ENCODE measurements at places on chromosomes 6 and 20.

DNA sequence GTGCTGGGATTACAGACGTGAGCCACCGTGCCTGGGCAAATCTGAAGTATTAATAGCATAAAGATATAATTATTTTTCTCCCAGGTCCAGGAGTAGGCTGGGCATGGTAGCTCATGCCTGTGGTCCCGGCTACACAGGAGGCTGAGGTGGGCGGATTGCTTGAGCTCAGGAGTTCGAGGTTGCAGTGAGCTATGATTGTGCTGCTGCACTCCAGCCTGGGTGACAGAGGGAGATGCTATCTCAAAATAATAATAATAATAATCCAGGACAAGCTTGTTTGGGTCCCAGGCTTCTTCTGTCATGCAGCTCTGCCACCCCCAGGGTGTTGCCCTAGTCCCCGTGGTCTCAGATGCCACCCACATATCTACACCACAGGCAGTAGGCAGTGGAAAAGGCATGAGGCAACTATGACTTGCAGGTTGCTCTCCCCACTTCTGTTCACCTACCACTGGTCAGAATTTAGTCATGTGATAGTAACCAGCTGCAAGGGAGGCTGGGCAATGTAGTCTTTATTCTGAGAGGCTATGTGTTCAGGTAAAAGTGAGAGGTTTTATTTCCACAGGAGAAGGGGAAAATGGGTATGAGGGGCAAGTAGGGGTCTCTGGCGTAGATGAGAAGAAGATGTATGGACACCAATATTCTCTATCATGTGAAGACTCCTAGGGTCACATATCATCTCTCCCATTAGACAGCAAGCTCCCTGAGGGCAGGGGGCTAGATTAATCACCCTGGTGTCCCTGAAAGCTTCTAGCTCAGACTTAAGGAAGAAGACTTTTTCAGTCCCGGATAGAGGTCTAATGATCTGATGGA, 25.7 kb downstream of the TCF15 start:
- DNase-seq: no peak

DNA sequence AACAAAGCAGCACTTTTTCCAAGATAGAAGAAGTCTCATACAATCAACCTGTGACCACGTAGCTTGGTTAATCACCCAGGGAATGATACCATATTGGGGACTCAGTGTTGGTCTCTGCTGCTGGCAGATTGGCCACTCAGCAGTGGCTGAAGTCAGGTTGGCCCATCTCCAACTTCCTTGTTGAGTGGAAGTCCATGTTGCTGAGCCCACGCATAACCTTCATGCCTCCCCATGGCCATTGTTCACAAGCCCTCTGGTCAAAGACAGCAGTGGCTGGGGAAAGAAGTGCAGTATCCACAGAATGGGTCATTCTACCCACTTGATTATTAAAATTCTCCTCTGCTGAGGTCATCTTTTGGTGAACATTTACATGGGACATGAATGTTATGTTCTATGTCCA, 38.5 kb downstream of the PKIB start:
- DNase-seq: no peak

DNA sequence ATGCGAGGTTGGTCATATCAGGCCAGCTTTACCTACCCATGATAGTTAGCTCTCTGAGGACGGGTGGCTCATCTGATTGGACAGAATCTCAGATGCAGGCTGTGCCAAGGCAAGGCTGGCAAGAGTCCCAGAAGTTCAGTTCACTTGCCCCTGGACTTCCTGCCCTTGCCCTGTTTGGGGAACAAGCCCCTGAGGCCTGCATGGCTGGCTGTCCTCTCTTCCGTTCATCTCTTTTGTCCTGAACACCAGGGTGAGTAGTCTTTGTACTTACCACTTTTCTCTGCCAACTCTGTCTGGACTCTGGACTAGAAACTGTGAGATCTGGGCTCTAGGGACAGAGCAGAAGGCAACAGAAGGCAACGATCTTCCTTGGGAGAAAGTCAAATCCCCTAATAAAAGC, 769.9 kb downstream of the QKI start:
- DNase-seq: no peak

DNA sequence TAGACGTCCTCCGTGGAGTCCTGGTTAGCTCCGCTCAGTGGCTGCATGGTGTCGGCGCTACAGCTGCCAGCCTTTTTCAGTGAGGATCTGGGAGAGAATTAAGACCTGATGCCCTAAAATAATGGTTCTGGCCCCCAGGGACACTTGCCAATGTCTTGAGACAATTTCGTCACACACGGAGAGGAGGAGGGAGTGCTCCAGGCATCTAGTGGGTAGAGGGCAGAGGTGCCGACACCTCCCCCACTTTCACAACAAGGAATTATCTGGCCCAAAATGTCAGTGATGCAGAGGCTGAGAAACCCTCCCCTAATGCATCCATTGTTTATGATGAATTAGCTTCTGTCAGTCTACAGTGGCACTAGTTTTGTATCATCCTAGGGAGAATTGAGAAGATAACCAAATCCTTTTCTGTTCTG, 24.4 kb downstream of the TMEM181 start:
- no peak for DNase-seq

DNA sequence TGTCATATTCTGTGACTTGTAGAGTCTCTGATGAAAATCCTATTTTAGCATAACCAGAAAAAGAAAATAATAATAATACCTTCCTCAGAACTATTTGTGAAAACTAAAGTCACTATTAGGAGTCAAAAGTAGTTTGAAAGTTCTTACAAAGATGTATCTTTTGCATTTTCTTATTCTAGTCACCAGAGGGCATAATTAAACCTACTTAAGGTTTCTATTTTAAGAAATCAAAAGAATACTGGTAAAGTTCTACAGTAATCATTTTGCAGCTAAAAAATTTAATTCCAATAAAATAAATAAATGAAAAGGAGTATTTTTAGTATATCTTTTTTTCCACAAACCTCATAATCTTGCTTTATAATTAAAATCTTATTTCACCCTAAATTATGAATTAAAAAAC, 28.0 kb upstream of the MCM9 start:
- DNase-seq: no peak

- no peak for DNase-seq
Measured at GRCh38 chr20:54476169-54477009, 996 bp downstream of the DOK5 start.

GRCh38 chr6:161676586-161676985, 402.7 kb upstream of the AGPAT4 start:
- DNase-seq: no peak

GRCh38 chr6:4272996-4273395, 137.6 kb upstream of the ECI2 start:
- DNase-seq: no peak

GRCh38 chr20:17530153-17530552, 1.0 kb downstream of the BFSP1 start:
- no peak for DNase-seq
